ENCODE measurements at places on chromosomes 13 and 19.
A peak's percentile ranks its signal among the peaks of the same experiment; 100 is the strongest.

- peak; percentile 46 for DNase-seq
These were observed 2.1 kb upstream of the CEACAM7 start for GRCh38 chr19:41689993-41690800.

- no peak for DNase-seq
These were observed 35.8 kb upstream of the MEDAG start for GRCh38 chr13:30870049-30870884.

DNA sequence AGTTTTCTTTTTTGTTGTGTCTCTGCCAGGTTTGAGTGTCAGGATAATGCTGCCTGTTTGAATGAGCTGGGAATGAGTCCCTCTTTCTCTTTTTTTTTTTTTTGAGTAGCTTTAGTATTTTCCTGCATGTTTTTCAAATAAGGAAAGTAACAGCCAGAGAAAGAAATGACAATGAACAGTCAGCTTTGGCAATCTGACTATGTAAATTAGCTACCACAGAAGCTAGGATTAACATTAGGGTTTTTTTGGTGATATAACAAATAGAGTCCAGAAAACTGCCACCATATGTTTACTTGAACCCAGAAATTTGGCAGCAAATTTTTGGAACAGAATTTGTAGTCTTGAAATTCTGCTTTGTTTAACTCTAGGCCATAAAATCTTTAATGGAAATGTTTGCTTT, 50.5 kb downstream of the SGCG start:
- no peak for DNase-seq

DNA sequence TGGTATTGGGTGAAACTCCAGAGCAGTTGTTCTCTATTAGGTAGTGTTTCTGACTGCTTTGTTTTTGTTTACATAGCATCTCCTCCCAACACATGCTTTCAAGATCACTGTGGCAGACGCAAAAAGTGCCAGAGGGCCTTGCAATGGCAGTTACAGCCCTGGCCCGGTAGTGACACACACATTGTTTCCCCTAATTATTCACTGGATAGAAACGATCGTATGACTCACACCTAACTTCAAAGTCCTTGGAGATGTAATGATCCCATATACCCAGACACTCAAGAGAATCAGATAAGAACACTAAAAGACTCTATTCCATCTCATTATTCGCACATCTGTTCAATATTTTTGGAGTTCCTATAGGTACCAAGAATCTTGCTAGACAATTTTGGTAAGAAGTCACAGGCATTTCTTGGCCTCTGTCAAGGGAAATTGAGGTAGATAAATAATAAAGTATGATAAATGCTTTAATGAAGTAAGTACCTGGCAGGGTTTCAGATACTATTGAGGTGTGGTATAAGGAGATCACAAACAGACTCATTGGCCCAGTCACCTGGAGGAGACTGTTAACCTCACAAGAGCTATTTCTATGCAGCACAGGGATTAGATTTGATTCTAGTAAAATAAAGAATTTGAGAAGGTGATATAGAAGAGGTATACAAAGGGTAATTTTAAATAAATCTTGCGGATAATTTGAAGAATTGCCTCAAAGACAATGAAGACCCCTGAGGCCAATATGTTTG, 485.3 kb downstream of the SLITRK6 start:
- DNase-seq = no peak

- DNase-seq = no peak
These were observed 16.0 kb downstream of the RFX1 start for GRCh38 chr19:13990085-13990484.

DNA sequence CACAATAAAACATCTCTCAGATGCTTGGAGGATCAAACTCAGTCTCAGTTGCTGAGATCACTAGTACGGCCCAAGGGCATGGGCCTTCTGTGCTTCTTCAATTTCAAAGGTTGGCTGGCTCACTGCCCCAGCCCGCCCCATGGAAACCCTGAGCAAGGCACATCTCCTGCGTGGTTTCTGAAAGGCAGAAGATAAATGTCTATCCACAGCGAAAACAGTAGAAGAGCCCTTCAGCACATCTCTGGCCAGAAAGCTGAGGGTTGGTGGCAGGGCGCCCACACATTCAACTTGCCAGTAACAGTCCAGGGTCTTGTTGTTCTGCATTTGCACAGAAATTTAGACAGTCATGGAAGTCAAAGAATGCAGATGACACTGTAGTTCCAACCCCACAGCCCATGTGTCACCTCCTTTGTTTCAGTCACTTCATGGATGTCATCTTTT, 24.0 kb upstream of the KATNAL1 start:
- no peak for DNase-seq

DNA sequence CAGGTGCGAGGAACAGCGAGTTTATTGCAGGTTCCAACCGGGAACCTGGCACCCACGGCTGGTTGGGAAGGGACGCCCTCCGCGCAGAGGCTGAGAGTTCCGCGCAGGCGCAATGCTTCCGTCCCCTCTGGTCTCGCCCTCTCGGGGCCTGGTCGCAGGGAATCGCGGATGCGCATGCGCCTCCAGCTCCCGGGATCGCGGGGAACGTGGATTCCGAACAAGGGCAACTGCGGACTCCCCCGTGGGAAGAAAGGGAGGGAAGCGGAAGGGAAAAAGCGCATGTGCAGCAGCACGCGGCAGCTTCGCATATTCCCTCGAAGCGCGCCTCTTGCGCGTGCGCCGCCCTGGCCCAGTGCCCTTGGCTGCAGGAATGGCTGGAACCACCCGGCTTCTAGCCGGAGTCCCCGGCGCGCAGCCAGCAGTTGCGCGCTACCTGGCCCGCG, 1.1 kb downstream of the TSSK6 start:
- DNase-seq = no peak

DNA sequence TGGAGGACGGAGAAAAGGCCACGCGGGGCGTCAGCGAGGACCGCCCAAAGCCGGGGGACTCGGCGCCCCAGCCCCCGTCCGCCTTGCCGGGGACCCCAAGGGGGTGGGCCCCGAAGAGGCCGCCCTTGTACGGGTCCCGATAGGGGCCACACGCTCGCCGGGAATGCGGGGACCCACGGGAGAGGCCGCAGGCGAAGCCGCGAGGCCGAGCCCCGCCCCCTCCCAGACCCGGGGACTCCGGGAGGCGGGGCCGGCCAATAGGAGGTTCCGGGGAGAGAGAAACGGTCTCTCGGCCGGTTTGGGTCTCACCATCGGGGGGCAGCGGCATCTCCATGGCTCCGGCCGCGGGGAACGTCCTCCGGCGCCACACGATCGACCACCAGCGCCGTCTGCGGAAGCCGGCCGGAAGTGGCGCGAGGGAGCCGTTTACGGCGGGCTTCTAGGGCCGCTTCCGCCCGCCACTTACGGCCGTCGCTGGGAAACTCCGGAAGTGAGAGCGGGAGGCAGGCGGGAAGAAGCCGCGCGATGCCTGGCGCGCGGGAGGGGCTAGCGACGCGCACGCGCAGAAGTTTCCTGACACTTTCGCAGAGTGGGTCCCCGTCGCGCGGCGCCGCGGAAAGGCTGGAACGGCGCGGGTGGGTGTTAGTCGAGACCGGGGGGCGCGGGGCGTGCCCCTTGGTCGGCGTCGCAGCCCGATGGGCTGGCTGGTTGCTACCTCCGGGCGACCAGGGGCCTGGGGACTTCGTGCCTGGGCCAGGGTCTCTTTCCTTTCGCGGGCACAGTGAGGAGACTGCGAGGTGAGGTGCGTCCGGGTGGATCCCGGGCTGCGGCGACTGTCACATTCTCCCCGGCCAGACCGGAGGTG, at the start of gene CHERP:
CHERP (minus strand) TSS at position 393 of the 865 bp plus-strand sequence; CDS start at position 334, 59 bp downstream.
- DNase-seq = peak; percentile 88

- DNase-seq = no peak
These were observed 4.8 kb downstream of the PIAS4 start for GRCh38 chr19:4012092-4012974.

GRCh38 chr19:29384656-29385055, 141.1 kb upstream of the VSTM2B start:
- DNase-seq = no peak

DNA sequence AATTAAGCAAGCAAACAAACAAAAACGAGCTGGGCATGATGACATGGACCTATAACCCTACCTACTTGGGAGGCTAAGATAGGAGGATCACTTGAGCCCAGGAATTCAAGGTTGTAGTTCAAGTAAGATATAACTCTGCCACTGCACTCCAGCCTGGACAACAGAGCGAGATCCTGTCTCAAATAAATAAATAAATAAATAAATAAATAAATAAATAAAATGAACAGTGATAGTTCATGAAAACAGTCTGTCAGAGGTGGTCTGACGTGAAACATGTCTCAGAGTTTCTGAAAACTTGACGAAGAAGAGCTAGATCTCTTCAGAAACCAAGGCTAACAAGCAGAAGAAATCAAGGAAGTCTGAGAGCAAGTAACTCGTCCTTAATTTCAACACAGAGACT, 188.8 kb upstream of the GPC6 start:
- no peak for DNase-seq

DNA sequence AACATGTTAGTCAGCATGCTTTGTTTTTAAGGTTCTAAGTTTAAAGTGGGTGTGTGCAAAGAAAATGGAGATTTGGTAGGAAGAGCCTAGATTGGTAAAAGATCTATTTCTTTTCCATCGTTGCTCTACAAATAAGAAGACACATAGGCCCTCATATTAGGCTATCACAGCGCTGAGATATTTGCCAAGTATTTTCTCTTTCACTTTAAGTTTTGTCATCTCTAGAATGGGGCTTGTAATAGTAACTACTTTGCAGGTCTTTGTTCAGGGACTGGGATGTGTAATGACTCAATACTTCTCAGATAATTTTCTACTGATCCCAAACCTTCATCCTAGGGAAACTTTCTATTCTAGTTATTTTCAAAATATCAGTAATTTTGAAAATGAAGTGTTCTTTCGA, 917.7 kb upstream of the SLC10A2 start:
- no peak for DNase-seq

- DNase-seq = no peak
These were observed 572.7 kb downstream of the IRS2 start for GRCh38 chr13:109213714-109214113.

GRCh38 chr13:20161275-20161950, 561 bp upstream of the GJA3 start:
- peak; percentile 48 for DNase-seq

DNA sequence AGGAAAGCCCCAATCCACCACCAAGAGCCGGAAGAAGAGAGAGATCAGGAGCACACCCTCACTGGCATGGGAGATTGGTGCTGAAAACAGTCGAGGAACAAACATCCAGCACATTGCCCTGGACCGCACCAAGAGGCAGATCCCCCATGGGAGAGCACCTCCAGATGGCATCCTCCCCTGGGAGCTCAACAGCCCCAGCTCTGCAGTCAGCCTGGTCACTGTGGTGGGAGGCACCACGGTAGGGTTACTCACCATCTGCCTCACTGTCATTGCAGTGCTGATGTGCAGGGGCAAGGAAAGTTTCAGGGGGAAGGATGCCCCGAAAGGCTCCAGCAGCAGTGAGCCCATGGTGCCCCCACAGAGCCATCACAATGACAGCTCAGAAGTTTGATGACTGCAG, 110.2 kb downstream of the STOML3 start:
- DNase-seq = no peak

- no peak for DNase-seq
These were observed 17.6 kb downstream of the KDM4B start for GRCh38 chr19:4986471-4986891.

- DNase-seq = no peak
These were observed at the start of gene FPR1 for GRCh38 chr19:51751655-51752054. Gene FPR1 (minus strand): TSS chr19:51751878. CDS start chr19:51746994, 4,884 bp downstream.

DNA sequence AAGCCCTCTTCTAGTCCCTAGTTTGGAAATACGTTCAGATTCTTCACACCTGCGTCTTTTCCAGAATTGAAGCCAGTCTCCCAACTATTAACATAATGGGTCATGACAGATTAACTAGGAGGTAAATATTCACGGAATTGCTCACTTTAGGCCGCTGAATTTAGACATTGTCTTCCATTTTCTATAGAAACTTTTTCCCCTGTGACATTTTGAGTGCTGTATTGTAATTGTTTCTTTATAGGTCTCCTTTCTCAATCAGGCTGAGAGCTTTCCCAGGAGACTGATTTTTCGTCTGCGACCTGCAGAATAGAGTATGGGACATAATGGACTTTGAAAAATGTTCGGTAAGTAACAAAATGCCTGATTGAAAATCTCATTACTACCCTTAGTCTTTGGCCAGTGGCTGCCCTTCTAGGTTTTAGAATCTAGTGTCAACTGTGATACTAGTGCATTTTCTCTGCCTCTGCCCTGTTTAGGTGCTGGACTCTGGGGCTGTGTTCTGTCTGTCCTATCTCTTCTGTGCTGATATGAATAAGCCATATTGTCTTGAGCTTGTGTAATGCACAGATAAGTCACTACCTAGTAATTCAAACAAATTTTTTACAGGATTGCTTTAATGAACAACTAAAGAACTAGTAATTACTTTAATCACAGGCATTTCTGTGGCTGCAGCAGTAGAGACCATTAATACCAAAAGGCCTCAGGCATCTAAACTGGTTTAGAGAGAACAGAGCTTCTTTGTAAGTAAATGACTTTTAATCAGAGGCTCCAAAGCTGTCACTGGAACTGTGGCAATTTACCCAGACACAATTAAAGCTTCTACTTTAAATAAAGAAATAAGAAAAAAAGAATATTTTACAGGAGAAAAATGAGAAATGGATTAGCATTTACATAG, 122.4 kb upstream of the FREM2 start:
- DNase-seq = no peak

GRCh38 chr19:28940751-28941500, 272.0 kb downstream of the UQCRFS1 start:
- no peak for DNase-seq

DNA sequence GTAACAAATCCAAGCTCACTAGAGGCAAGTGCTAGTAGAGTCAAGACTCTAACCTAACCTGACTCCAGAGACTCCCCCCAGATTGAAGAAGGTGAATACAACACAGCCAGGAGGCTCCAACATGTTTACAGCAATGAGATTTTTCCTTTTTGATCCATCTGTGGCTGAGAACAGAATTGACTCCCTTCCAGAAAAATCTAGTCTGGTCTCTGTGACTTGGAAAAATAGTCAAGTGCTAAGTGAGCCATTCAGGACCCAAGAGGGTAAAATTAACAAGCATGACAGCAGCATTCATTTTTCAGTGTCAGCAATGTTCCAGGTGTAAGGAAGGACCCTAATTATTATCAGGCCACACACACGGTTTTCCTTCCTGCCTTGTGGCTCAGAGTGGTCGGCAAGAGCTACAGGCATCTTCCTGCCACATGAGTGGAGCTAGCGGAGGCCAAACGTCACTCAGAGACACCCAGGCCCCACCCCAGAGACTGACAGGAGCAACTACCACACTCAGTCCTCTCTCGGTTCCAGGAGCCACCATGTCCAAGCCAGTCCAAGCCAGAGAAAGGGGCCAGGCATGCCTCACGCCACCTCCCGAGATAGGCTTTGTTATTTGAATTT, 395.1 kb downstream of the FOXO1 start:
- DNase-seq = no peak
